Adrenal gland (tissue), 19 donors: ENCODE measurements at places on chromosomes 12 and 14.

- DNase-seq = no peak
These were observed 253.2 kb downstream of the NEDD1 start for GRCh38 chr12:97160277-97160676.

- DNase-seq = no peak
These were observed 139.5 kb downstream of the CHST11 start for GRCh38 chr12:104596134-104596799.

DNA sequence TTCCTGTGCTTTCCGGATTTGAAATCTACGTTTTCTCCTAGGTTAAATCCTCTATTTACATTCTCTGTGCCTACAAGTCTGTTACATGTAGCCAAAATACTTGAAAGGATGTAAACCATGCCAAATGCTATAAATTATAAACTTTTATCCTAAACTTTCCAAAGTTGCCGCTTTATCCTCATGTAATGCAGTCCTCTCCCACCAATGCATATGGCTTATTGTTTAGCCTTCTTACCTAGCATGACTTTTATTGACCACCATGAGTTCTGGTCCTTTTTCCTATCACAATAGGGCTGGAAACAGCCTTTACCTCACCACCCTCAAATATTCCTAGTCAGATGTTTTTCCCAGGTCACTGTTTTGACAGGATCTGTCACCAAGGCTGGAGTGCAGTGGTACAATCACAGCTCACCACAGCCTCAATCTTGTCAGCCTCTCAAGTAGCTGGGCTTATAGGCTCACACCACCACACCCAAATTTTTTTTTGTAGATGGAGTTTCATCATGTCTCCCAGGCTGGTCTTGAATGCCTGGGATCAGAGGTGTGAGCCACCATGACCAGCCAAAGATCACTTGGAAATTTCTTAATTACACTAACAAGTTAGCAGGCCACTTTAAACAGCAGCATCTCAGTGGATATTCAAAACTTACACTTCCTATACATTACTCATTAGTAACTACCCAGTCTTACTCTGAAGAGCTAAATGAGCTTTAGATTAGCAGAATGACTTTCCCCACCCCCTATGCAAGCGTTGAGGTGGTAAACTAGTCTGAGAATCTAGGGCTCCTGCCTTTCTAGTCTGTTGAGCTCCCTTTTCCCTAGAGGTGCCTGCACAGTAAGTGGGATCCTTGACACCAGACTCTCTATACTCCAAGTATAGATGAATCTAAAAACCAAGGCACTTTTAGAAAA lies 4.1 kb downstream of the TUBA1B start:
- DNase-seq = no peak

- peak; percentile 51 for DNase-seq
These were observed 10.0 kb downstream of the AHNAK2 start for GRCh38 chr14:104968153-104968527.

DNA sequence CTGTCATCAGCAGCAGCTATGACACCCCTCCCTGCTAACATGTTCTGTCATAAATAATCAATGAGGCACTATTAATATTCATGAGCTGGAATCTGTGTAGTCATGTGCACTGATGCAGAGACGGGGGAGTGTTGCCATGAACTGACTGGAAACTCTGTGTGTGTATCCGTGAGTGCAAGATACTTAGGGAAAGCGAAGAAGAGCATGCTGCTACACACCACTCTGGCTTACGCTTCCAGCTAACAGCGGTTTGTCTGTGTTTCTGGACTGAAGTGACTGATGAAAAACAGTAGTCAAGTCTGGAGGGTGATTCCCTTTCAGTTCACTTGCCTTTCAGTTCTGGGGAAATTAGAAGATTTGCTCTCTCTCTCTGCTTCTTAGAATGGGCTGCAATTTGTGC lies 249.4 kb downstream of the PDZRN4 start:
- no peak for DNase-seq

- no peak for DNase-seq
These were observed 110.9 kb downstream of the PAH start for GRCh38 chr12:102806110-102806509.

DNA sequence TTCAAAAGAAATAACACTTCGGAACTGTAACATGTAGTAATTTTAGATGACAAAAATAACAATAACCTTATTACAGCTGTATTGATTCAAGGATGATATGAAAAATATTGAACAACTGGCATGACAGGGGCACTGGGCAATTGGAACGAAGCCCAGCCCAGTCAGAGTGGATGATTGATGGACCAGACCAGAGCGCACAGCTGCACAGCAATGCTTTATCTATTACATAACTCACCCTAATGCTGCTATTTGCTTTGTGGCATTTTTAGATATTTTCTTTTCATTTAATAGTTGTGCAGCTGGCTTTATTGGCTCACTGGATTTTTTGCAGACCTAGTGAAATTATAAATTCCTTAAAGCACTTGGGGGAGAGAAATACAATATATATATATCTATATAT lies 26.9 kb upstream of the FERMT2 start:
- DNase-seq = peak; percentile 47

- DNase-seq = peak; percentile 34
These were observed 11.1 kb downstream of the GALNT16 start for GRCh38 chr14:69270795-69271708.

- no peak for DNase-seq
These were observed 239.4 kb downstream of the PAWR start for GRCh38 chr12:79451365-79451764.

- DNase-seq = no peak
These were observed 41.1 kb downstream of the GPR19 start for GRCh38 chr12:12654691-12655460.

DNA sequence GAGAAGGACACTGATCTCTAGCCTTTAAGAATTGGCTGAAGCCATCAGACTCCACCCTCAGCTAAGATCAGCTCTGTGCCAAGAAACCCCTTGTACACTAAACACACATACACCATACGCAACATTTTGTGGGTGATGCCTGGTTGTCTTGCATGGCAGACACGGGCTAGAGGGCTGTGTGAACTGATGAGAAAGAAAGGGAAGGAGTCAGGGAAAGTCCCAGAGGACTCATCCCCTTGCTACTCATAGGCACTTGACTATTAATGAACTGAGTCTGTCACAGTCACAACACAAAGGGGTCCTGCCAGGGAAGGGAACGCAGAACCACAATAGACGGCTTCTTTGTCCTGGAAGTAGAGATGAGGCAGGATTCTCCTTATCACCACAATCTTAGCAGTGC lies 80.8 kb downstream of the EMP1 start:
- DNase-seq = no peak

DNA sequence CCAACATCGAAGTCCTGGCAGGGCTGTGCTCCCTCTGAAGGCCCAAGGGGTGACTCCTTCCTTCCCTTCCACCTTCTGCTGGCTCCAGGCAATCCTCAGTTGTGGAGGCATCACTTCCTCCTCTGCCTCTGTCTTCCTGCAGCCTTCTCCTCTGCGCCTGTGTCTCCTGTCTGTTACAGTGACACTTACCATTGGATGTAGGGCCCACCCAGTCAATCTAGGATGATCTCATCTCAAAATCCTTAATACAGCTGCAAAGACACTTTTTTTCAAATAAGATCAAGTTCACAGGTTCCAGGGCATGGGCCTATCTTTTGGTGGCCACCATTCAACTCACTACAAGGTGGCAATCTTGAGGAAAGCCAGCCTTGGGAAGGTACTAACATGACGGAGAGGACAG lies 155.1 kb downstream of the ESRRB start:
- DNase-seq = no peak

- peak; percentile 80 for DNase-seq
These were observed 17.6 kb upstream of the RNASE3 start for GRCh38 chr14:20873370-20874177.

DNA sequence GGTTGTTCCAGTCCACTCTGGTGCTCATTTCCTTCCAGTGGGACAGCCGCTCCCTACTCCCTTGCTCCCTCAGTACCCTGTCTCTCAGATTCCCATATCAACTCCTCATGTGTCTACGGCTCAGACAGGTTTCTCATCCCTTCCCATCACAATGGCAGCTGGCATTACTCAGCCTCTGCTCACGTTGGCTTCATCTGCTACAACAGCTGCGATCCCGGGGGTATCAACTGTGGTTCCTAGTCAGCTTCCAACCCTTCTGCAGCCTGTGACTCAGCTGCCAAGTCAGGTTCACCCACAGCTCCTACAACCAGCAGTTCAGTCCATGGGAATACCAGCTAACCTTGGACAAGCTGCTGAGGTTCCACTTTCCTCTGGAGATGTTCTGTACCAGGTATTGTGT lies 69.9 kb downstream of the RAD52 start:
- no peak for DNase-seq

DNA sequence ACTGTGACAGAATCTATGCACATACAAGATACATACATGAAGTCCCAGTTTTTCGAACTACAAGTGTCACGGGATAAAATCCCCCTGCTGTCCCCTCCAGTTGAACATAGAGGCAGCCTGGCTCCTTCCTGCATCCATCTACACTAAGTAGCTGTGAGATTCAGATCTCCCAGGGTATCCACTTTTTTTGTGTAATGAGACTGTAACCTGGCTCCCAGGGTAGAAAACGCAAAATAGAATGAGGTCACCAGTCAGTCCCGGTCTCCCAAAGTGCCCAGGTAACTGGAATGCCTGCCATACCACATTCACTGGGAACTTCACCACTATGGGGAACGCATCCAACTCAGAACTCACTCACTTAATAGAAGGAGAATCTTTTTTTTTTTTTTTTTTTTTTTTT lies 67.8 kb downstream of the TMCC3 start:
- no peak for DNase-seq

DNA sequence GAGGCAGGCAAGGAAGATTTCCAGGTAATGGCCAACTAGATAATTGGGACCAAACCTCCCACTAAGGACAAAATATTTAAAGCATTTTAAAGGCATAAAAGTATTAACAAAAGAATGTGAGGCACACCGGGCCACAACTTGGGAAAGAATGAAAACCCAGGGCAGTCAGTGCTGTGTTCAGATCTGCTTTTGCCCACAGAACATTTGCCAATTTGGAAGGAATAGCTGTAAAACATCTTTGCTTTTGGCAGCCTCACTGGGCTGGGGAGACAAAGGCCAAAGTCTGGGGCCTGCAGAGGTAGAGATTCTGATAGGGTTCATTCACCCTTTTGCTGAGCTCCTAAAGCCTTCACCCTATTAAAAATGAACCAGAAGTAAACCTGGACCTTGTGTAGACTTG lies 82.3 kb downstream of the SYNE3 start:
- no peak for DNase-seq

DNA sequence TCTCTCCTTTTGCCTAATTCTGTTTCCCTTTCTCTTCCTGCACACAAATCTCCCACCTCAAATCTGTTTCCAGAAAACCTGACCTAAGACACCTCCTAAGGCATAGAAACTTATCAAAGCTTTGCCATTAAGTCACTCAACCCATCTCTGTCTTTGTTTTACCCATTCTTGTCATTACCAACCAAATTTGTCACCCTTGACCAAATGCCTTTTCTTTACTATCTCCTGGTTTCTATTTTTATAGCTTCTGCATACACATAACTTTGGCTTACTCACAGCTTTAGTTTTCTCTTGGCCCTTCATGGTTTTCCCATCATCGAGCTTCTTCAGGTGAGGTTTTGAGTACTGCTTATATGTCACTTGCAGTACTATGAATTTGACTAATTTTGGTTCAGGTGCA lies 184.2 kb downstream of the BCAT1 start:
- DNase-seq = no peak

GRCh38 chr12:113462998-113463745 lies 8.5 kb downstream of the LHX5 start:
- DNase-seq = no peak

DNA sequence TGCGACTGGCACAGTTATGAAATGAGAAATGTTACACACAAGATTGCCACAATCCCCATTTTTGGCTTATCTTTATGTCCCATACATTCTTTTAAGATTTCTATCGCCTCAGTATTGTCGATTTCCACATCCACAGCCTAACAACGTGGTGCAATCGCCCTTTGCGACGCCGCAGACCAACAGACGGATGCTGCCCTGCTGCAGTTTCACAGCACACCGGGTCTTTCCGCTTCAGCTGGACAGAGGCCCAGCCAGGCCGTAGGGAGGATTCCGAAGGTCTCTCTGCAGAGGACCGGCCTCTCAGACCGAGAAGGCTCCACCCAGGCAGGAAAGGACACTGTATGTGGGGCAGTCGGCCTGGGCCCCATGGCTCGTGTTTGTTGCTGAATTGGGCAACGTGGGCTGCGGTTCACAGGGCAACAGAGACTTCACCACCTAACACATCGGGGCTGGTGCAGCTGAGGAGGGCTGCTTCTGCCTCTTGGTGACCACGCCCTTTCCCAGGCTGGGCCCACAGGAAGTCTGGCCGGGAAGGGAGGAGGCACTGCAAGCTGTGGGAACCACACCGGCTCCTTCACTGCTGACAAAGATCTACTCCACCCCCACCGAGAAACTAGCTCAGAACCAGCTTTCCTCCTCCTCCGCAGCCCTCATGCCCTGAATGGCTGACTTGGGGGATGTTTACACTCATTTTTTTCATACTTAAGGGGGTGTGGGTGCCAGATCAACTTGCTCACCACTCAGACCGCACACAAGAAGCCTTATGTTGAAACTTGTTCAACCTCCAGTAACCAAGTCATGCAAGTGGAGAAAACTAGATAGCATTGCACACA lies 32.9 kb upstream of the MDM1 start:
- peak; percentile 90 for DNase-seq

DNA sequence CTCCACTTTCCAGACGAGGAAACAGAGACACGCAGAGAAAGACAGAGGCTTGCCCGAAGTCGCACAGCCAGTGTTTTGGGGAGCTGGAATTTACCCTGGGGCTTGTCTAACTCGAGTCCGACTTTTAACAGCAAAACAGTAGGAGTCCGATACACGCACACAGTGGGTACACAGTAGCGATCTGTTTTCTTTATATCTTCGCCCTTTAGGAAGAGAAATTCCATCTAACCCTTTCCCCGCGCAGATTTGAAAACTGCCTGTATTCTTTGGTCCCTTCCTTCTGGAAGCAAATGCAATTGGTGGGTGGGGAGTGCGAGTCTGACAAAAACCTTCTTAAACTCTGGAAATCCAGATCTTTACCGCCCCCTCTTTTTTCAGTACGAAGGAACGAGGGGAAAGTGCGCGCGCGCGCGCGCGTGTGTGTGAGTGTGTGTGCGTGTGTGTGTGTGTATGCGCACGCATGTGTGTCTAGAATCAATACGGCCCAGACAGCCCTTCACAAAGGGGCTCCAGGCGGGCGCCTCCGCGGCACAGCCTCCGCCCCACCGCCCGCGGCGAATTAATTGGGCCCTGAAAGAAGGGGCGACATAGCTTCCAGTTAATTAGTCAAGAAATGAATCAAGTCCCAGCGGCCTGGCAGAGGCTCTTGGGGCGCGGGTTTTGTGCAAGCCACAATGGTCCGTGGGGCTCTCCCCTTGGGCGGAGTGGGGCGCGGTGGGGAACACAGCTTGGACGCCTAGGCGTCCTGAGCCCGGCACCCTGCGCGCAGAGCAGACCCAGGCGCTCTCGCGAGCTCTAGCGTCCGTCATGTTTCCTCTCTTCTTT lies 14.0 kb upstream of the TBX3 start:
- DNase-seq = no peak

DNA sequence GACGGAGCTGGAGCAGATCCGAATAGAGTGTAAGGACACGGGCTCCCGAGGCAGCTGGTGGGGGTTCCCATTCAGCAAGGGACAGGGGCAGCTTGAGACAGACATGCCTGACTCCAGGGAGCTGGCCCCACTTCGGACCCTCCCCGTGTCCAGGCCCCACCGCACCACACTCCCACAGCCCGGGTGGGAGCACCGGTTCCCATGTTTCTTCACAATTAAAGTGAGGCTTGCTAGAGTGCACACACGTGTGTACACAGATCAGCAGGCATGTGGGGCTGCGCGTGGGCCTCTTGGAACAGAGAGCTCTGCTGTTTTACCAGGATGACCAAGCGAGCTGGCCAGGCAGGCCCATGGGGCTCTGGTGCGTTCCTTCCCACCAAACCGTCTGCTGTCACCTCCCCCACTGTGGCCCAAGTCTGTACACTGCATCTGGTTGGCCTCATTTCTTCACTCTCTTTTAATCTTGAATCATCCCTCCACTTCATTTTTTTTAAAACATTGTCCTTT lies 48.0 kb downstream of the SLC6A12 start:
- no peak for DNase-seq
